ACHN (cell line): ENCODE measurements at places on chromosomes 7 and 10.

GRCh38 chr10:61621605-61622051, 41.1 kb upstream of the CABCOCO1 start:
- DNase-seq = no peak

DNA sequence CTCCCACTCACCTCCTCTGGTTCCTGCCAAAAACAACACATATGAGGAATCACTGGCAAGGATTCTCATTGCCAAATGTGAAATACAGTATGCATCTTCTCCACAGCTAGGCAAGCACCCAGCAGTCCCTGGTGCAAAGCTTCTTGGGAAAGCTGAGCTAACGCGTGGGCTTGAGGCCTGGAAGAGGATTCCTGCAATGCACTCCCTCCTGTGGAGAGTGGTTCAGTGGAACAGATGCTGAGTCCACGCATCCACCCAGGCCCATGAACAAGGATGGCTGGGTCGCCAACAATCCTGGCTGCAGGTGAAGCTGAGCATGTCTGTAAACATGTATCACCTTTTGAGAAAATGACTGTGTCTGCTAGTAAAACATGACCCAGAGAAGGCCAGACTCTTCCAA, 113.2 kb upstream of the CHST15 start:
- DNase-seq = no peak

GRCh38 chr7:102412548-102412947, 16.4 kb downstream of the PRKRIP1 start:
- DNase-seq = peak; percentile 42

DNA sequence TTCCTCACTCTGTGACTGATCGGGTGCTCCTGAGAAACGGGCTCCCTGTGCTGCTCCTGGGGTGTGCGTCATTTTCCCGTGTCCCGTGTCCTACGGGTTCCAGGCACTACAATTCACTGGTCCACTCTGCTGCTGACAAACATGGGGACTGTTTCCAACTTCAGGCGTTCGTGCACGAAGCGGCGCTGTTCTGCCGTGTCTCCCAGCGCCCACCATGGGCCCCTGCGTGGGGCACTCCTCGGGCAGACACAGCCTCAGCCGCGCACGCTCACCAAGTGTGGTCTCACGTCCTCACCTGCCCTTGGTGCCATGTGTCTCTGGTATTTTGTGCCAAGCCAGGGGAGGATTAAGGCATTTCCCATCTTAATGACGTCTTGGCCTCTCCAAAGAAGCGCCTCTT, 19.0 kb downstream of the GPR146 start:
- no peak for DNase-seq

DNA sequence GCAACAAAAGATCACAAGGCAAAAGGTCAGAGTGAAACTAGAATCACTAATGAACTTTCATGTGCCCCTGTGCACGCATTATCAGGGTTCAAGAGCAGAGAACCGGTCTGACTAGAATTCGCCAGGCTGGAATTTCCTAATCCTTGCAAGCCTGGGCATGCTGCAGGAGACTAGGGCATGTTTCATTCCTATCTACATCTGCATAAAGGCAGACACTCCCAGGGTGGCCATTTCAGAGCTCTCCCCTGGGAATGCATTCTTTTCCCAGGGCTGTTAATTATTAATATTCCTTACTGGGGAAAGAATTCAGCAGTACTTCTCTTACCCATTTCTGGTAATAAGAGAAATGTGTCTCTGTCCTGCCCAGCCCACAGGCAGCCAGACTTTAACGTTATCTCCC, 90.5 kb downstream of the CDC14C start:
- DNase-seq = peak; percentile 69

DNA sequence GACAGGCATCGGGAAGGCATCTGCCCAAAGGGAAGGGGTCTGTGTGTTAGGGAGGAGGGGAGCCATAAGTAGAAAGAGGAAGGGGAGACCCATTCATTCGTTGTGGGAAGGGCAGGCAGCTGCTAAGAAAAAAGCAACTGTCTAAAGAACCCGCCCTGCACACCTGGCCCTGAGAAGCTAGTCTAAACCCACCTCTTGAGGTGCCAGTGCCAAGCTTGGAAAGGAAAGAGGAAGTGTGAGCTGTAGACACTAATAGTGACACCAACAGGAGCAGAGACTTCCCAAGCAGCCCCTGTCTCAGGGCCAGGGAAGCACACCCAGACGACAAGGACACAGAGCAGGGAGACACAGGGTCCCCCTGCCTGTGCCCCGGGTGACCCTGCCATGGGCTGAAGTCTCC, 40.8 kb upstream of the PRSS58 start:
- no peak for DNase-seq

DNA sequence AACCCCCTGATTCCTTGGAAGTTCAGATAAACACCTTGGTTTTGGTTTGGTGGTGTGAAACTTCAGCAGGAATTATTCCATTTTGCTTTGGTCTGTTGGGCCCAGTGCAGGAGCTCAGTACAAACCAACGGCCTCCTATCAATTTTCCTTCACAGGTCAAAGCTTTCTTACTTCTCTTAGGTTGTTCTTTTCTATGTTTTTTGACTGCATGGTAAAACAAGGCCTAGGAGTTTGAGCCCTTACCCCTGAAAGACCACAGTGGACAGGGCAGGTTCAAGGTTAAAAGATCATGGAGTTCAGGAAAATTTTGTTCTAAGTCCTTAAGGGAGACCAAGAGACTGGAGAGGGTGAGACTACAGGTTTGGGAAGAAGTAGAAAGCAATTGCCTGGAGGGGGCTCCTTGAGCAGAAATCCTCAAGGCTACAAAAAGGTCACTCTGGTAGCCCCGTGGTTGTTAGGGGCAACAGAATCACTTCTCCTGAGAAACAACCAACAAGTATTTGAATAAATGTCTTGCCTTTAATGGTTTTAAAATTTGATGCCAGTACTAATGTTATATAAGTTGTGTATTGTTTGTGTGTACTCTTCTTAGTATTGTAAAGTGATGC, 40.9 kb upstream of the FHIP2A start:
- peak; percentile 32 for DNase-seq

- no peak for DNase-seq
Measured at GRCh38 chr10:96794836-96795733, 37.0 kb upstream of the LCOR start.

- no peak for DNase-seq
Measured at GRCh38 chr7:112176241-112176640, 30.0 kb downstream of the DOCK4 start.

- no peak for DNase-seq
Measured at GRCh38 chr7:33770576-33770975, 134.8 kb upstream of the BMPER start.

- DNase-seq = peak; percentile 23
Measured at GRCh38 chr7:99000196-99000903, 122.0 kb downstream of the TRRAP start.

GRCh38 chr7:69654381-69654780, 56.1 kb downstream of the AUTS2 start:
- no peak for DNase-seq

GRCh38 chr7:135189961-135190360, 19.5 kb upstream of the CYREN start:
- DNase-seq = no peak

- no peak for DNase-seq
Measured at GRCh38 chr10:113491967-113492565, 60.8 kb upstream of the HABP2 start.

DNA sequence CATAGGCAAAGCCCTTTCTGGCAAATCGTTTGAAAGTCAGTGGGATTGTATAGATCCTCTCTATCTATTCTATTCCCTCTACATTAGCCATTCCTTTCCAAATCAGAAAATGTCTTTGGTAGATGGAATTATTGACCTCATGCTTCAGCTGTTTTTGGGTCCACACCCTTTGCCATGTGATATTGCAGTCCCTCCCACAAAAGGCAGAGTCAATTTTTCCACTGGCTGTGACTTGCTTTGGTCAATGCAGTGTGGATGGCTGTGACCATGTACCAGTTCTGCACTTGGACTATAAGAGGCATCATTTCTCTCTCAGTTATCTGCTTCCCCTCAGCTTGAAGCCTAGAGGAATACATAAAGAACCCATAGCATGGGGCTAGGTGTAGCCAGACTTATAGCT, 332.9 kb downstream of the PTEN start:
- DNase-seq = no peak

DNA sequence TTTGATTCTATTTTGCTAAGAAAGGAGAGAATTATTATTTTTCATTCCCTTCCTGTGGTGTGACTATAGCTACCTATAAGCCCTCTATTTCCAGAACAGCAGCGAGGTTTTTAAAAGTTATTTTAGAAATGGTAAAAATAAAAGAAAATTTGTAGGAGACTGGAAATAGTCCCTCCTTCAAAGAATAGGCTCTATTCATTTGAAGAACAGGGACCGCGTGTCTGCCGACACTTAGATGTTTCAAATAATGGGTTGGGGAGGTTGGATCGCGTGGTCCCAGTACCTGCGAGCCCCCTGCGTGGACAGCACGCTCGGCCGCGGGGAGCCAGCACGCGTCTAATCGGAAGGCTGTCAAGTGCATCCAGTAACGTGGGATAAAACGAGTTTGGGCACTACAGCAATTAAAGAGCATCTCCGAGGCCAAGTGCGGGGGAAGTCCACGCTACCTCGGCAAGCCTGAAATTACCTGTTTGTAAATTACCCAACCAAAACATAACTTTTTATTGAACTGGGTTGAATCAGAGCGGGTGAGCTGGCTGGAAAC, 1.0 kb downstream of the CACNA2D1 start:
- DNase-seq = no peak

DNA sequence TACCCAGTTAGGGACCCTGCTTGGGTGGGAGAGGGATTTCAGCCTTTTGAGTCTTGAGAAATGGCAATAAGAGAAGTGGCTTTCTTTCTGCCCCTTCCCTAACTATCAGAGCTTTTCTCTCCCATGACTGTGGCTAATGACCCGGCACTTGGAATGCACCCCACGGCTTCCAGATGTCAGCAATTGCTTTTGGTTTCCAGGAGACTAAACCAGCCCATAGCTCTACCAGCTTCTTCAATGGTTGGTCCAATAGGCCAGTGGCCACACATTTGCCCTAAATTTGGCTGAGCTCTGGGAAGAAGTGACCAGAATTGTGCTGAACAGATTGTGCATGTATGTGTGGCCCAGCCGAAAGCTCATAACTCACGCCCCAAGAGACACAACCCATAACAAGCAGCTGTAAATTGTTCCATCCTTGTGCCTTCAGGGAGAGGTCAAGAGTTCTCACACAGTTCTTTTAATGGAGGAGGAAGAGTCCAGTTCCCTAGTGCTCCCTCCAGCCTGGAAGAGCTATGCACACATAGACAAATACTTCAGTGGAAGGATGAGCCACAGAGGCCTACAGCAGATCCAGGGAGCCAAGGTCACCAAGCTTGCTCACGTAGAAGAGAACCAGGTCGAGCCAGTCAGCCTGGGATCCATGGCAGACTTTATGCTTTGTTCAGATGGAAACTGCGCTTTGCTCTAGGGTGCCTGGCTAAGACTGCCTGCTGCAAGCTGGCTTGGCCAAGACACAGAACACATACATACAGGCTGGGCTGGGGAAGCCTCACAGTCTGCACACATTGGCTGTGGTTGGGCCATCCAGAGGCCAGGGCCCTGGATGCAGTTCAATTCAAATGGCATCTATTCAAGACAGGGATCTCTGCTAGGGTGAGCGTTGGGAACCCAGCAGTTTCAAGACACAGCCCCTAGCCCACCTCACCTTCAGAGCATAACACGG, 131.8 kb upstream of the HABP2 start:
- DNase-seq = no peak

GRCh38 chr7:17357952-17358351, 59.5 kb downstream of the AHR start:
- DNase-seq = no peak

DNA sequence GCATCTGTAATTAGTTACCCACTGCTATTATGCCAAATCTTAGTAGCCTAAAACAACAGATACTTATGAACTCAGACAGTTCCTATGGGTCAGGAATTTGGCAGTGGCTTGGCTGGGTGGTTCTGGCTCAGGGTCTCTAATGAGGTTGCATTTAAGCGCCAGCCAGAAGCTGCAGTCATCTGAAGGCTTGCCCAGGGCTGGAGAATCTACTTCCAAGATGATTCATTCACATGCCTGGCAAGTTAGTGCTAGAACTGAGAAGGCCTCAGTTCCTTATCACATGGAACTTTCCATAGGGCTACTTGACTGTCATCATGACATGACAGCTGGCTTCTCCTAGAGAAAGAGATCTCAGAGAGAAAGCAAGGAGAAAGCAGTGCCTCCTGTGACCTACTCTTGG, 121.3 kb downstream of the AVL9 start:
- DNase-seq = peak; percentile 82
